Activated CD4-positive, alpha-beta T cell treated with anti-CD3 and anti-CD28 coated beads, Interleukin-2, amount 50 U/mL, for 4 hours (primary cell): ENCODE measurements at places on chromosomes 6 and 20.

- no peak for DNase-seq
Measured at GRCh38 chr6:12175626-12176025, 114.5 kb upstream of the EDN1 start.

GRCh38 chr20:31987744-31988143, 19.8 kb downstream of the XKR7 start:
- no peak for DNase-seq

DNA sequence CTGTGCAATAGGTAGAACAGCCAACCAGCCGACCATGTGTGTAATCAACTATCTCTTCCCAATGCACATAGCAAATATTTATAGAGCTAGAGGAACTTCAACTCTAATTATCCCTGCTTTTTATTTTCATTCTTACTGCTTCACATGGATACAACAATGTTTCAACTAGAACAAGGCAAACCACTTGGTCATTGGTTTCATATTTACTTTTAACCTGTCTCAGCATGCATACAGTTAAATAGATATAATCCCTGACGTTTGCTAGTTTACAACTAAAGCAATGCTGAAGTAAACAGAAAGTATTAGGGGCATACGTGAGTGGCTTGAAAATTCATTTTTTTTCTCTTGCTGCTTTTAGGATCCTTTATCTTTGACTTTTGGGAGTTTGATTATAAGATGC, 318.5 kb upstream of the MAP3K7 start:
- no peak for DNase-seq

- no peak for DNase-seq
Measured at GRCh38 chr6:18823782-18824386, 436.7 kb downstream of the RNF144B start.

- DNase-seq: no peak
Measured at GRCh38 chr20:58699623-58700107, 7.1 kb downstream of the NPEPL1 start.

- DNase-seq: no peak
Measured at GRCh38 chr20:33796907-33797544, 14.1 kb upstream of the CHMP4B start.

DNA sequence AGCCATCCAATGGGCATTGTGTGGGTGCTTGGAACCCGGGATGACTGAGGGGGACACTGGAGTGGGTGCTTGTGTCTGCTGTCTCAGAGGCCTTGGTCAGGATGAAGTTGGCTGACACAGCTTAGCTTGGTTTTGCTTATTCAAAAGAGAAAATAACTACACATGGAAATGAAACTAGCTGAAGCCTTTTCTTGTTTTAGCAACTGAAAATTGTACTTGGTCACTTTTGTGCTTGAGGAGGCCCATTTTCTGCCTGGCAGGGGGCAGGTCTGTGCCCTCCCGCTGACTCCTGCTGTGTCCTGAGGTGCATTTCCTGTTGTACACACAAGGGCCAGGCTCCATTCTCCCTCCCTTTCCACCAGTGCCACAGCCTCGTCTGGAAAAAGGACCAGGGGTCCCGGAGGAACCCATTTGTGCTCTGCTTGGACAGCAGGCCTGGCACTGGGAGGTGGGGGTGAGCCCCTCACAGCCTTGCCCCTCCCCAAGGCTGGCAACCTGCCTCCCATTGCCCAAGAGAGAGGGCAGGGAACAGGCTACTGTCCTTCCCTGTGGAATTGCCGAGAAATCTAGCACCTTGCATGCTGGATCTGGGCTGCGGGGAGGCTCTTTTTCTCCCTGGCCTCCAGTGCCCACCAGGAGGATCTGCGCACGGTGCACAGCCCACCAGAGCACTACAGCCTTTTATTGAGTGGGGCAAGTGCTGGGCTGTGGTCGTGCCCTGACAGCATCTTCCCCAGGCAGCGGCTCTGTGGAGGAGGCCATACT, 49.4 kb downstream of the PYGB start:
- no peak for DNase-seq

DNA sequence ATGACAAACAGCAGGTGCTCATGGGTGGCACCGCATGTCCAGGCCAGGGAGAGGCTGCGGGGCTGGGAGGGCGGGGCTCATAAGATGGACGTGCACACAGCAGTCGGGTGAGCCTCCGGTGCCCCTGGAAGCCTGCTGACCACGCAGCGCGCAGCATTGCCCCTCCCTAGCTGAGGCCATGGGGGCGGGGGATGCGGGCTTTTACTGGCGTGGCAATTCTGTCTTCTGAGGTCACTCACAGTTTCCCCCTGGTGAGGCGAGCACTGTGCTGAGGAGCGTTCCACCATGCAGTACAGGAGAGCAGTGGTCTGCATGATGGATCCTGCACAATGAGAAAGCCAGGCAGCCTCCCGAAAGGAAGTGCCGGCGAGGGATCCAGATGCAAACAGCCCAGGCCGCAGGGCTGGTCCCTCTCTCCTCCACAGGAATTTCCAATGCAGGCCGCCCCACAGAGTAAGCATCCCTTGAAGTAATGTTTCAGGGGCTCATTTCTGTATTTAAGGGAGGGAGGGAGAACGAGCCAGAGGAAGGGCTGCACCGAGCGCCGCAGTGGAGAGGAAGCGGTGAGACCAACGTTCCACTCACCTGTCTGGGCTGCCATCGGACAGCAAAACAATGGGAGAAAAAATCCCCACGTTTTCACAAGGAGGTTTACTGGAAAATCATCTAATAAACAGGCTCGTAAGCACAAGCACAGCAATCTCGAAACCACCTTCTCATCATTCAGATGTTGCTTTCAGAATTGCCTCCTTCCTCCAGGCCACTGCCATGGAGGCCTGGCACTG, 56.0 kb downstream of the IRF4 start:
- DNase-seq: peak; percentile 37

DNA sequence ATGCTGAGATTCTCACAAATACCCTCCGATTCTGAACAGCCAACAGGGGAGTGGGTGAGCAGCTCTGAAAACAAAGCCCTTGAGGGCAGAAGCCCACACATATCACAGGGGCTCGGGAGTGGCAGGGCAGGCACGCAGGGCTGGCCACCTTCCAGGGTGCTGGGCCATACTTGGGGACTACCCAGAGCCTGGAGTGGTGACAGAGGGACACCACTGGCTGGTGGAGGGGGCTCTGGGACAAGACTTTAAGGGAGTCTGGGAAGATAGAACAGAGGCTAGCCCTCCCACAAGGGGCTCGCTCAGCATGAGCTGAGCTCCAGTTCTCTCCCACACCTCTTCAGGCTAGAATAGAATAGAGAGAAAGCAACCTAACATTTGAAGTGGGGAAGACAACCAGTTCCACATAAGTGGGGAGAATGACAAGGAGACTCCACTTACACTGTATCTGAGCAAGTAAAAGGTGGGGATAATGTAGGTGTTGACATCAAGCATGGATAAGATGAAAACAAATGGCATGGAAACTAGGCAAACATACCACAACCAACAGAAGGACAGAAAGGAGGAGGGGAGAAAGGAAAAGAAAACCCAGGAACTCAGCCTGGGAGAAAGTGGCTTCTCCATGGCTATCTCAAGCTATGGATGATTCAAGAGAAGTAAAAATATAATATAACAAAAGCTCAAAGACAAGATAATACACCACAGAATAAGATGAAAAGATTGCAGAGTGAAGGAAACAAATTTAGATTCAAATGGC, 7.0 kb downstream of the PPIL1 start:
- no peak for DNase-seq

GRCh38 chr6:156879591-156879990, 102.4 kb downstream of the ARID1B start:
- no peak for DNase-seq

DNA sequence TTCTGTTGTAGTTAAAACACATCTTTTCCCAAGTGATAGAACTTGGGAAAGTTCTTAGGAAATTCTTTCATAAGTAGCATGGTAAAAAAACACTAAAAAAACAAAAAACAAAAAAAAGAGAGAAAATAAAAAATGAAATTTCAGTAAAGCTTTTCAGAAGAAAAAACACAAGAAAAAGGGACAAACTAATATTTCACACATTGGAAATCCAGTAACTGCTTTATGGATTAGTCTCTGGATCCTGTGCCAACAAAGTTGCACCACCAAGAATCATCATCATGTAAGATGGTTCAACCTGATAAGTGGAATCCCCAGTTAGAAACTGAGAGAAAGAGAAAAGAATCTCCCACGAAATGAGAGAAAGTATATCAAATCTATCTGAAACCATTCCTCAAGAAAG, 144.2 kb downstream of the GMDS start:
- no peak for DNase-seq

DNA sequence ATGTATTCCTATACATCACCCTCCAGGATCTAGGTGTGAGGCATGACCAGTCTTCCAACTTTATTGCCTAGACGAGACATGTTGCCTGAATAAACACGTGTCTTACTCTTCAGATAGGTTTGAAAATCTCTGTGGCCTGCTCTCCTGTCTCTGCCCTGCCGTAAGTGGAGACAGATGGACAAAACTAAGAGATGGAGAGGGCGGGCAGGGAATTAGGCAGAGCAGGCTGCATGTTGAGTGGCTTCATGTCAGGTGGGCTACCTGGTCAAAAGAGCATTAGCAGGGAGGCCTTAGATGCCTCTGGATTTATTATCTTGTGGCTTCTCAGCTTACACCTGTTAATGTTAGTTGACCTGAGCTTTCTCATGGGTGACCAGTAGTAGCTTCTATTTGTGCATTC, 59.0 kb upstream of the TULP4 start:
- no peak for DNase-seq
